Fibroblast of skin of back (primary cell): ENCODE measurements at places on chromosomes 2 and 18.
A peak's percentile ranks its signal among the peaks of the same experiment; 100 is the strongest.

DNA sequence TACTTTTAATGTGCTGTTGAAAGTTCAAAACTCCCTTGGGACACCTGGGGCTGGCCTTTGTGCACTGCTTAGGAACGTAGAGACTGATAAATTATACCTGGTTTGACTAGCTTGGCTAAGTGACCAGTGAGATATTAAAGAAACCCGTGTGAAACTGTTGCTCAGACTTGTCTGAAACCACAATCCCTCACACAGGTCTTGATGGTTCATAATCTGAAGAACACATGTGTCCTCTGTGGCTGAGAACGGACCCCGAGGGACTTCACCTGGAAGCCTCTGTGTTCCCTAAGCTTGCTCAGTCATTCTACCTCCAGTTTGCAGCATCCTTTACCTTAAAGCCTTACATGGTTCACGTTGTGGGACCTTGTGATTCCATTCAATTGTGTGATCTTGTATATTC is 218.8 kb downstream of the CBLN2 start:
- DNase-seq: no peak

DNA sequence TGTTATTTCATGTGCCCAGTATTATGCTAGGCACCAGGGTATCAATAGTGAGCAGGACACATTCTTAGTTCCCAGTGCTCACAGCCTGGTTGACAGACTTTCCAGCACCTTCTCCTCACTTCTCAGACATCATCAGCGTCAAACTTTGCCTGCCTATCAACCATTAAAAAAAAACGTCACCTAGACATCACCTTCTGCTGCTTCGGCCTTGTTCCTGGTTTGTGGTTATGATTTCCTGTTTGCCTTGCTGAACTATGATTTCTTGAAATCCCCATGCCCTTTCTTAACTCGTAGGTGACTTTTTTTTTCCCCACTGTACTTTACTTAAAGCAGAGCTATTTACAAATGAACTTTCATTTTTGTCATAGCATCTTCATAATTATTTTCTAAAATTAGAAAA is 60.4 kb upstream of the NABP1 start:
- DNase-seq: no peak

GRCh38 chr18:58609536-58609993 is 19.3 kb downstream of the ALPK2 start:
- no peak for DNase-seq

DNA sequence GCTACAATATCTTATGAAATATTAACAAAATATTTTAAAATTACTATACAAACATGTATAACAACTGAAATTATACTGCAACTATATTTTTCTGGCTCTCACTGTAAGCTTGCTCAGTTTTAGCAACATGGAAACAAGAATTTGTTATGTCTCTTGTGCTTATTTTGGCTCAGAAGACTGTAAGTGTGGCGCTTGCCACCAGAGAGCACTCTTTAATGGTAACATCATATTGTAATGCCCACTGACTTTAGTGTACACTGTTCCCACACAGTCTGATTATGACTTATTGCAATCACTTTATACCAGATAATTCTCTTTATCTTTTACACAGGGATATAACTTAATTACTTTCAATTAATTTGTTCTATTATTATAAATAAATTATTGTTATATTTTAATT is 1500.6 kb upstream of the TMEFF2 start:
- DNase-seq: peak; percentile 63

DNA sequence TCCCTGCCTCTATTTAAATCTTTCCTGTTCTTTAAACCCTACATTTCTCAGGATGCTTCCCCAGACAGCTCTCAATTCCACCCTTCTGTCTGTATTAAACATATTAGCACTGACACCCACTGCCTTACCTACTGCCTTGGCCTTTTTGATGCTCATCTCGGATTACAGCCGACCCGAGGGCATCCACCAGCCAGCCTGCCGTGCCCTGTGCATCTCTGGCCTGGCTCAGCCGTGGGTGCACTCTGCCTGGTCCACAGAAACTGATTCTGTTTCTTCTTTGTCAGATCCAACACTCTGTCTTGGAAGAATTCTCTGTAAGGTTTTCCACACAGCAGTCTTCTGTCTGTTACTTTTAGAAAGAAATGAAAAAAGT is 27.2 kb downstream of the TANC1 start:
- no peak for DNase-seq

- DNase-seq: peak; percentile 60
Measured at GRCh38 chr2:197813093-197813787, 8.8 kb downstream of the PLCL1 start.

DNA sequence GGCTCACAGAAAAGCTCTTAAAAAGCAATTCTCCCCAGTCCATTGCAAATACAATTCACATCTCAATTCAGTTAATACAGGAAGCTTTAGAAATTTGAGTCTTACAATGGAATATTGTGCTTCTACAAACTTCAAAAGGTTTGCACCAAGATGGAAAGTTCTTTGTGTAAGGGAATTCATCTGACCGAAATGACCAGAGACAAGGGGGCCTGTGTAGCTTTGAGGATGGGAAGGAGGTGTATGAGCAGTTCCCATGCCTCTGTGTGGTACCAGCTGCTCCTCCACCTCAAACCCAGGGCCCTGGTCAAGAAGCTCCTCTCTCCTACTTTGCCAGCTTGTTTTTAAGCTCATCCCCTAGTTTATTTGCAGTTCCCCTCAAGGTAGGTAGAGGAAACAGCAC is 312.8 kb upstream of the PKDCC start:
- DNase-seq: no peak

- no peak for DNase-seq
Measured at GRCh38 chr2:205715831-205716525, 33.7 kb downstream of the NRP2 start.

GRCh38 chr2:39265315-39265714 is 21.5 kb upstream of the CDKL4 start:
- DNase-seq: no peak

DNA sequence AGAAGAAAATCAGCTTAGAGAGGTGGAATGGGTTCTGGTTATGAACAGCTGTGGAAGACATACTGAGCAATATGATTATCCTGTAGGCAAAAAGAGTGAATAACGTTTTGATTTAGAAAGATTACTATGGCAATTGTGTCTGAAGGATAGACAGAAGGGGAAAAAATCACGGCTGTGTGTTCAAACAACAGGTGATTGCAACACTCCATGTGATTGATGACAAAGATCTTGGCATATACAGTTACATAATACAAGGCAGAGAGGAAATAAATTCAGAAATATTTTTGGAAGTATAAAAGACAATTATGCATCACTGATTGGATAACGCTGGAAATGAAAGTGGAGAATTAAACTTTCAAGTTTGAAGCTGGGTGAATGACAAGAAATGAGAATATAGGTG is 58.5 kb upstream of the KCNJ3 start:
- no peak for DNase-seq

DNA sequence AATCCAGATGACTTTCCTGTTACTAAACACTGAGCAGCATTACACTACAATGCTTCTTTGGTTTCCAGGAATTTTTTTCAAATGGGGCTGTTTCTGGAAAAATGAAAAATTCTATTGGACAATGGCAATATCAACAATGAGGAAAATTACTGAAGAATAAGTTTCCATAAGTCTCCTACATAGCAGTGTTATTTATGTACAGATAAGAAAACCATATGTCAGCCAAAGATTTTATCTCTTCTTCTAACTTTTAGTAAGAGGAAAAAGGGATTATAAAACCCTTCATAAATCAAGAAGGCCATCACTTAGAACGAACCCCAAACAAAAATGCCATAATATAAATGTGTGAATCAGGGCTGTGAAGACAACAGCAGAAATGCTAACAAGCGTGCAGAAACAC is 31.6 kb upstream of the NOSTRIN start:
- DNase-seq: peak; percentile 17

GRCh38 chr18:58535340-58536201 is 93.3 kb downstream of the ALPK2 start:
- peak; percentile 27 for DNase-seq

GRCh38 chr2:45585267-45585861 is 25.7 kb downstream of the SRBD1 start:
- peak; percentile 57 for DNase-seq

- DNase-seq: no peak
Measured at GRCh38 chr2:69636395-69636794, 7.1 kb downstream of the AAK1 start.

GRCh38 chr18:9991011-9992000 is 77.5 kb downstream of the VAPA start:
- no peak for DNase-seq

DNA sequence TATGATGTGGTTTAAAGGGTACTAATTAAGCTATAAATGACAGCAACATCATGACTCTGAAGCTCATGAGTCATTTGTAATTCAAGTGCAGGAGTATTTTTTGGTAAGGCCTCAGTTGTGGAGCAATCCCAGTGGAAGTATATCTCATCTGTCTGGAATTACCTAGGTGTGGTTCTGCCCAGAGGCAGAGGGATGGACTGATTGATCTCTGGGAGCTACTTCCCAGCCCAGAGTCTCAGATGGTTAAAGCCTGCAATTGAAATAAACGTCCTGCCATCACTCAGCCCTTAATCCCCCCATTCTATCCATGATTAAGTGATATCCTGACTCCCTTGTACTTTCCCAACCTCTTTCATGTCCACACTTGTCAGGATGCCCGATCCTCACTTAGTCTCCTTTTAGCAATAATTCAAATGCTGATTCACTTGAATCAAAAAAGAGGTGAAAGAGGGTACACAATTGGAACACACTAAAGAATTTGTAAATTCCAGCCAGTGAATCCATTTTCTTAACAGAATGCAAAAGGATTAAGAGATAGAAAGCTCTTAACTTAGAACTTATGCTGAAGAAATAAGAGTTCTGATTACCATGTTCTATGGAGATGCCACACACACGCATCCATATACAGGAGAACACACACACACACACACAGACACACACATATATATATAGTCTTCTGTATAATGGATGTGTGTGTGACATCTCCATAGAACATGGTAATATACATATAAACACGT is 664.4 kb downstream of the NYAP2 start:
- peak; percentile 63 for DNase-seq
